ENCODE measurements at places on chromosomes 5 and 9.

GRCh38 chr9:70910598-70910997 lies 210.8 kb downstream of the TRPM3 start:
- no peak for DNase-seq

- DNase-seq, result no peak
Measured at GRCh38 chr9:132583584-132584304, 1.3 kb downstream of the BARHL1 start.

DNA sequence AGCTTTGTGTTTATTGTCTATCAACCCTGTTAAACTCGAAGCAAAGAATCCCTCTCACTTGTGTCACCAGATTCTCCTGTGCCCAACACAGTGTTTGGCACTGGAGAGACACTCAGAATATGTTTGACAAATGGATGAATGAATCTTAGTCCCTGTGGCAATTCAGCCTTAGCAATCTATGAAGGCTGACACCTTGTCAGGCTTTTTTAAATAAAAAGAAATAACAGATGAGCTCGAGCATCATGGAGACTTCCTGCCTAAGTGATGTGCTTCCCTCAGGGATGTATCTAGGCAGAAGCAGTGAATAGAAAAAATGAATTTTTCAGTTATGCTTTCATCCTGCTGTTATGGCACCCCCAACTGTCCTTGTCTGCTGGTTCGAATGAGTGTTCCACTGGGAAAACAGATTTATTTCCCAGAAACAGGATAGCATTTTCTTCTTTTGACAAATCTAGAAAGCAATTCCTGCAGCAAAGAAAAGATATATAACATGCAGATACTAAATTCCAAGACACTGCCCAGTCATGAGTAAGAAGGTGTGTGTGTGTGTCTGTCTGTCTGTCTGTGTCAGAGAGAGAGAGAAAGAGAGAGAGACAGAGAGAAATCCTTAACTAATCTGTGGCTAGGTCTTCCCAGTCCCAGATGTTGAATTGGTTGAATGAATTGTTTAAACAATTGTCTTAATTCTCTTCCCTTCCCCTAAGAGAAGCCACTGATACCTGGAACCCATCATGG lies 16.7 kb downstream of the MAMDC2 start:
- DNase-seq, result no peak

DNA sequence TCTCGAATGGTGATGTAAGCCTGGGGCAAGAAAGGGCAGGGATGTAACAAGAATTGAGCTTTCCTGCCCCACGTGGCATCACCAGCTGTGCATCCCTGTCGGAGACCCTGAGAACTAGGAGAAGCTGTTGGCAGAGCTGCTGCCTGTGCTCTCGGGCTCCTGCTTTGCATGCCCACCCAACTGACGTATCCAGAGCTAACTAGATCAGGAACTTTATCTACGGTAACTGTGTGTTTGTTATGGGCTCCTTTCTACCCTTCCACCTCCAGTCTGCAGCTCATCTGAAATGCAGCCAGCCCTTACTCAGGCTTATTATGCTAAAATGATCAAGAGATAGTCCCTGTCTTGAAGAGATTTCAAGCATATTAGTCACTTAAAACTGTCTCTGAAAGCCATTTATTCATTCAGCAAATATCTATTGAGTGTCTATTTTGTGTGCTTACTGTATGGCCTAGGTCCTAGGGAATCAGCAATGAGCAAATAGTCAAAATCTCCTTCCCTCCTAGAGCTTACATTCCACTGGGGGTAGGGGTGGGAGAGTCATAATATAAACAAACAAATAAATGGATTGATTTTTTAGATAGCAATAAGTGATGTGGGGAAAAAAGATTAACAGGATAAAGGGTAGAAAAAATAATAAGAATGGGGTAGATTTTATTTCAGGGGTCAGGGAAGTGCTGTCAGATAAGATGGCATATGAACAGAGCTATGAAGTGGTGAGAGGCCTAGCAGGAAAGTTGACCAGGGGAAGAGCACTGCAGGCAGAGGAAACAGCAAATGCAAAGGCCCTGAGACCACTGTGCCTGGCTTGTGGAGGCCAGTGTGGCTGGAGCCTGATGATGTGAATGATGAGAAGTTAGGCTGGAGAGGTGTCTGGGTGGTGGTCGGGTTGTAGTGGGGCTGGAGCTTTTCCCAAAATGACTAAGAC lies 118.2 kb downstream of the GALNT10 start:
- DNase-seq, result no peak

- DNase-seq, result no peak
Measured at GRCh38 chr9:82332018-82332773, 343.6 kb downstream of the SPATA31D1 start.

DNA sequence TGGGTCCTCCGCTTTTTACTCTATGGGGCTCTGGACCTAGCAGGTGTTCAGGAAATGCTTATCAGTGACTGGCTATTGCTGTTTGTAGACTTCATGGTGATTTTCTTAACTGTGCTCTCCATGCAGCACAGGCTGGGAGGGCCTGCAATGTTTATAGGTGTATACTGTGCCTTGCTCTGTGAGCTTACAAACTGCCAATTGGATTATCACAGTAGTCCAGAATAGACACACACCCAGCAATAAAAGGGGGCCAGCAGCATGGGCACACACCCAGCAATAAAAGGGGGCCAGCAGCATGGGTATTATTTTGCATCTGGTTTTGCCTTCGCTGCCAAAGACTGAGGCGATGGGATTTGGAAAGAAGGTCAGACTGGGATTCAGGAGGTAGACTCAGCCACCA lies 100.0 kb downstream of the CRB2 start:
- no peak for DNase-seq

DNA sequence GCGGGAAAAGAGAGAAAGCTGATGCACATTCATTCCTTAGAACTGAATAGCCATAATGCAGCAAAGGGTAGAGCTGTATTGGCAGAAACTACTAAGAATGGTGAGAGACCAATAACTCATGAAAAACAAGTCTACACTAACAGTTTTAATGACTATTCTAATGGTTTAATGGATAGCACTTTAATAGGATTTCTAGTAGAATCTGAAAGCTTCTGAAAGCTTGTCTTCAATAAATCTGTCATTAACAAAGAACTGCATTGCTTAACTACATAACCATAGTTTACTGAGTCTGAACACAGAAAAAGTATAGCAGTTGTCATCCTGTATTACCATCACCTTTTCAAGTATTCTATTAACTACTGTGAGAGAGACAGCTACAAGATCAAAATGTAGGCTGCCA lies 617.8 kb upstream of the DMAC1 start:
- no peak for DNase-seq

GRCh38 chr5:13188371-13188770 lies 756.1 kb downstream of the DNAH5 start:
- DNase-seq, result no peak

- DNase-seq, result no peak
Measured at GRCh38 chr9:36074870-36075532, 38.3 kb downstream of the RECK start.

DNA sequence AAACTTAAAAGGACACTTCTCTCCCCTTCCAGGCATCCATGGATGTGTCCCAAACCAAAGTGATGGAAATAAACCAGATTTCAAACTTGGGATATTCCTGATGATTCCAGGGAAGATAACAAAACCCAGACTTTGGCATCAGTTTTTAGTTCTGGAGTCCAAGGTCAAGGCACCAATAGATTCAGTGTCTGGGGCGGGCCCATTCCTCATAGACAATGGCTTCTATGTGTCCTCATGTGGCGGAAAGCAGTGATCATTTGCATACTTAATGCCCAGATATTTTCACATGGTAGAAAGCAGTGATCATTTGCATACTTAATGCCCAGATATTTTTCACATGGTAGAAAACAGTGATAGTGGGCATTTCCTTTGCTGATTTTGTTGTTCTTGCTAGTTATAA lies 151.4 kb upstream of the DAP start:
- no peak for DNase-seq

- no peak for DNase-seq
Measured at GRCh38 chr9:106976772-106977171, 113.8 kb downstream of the ZNF462 start.

- DNase-seq, result no peak
Measured at GRCh38 chr5:171968531-171968930, 37.9 kb downstream of the FBXW11 start.

All from NCI-H524 treated with DMSO at 0.1 percent for 48 hours (cell line).